ENCODE measurements at places on chromosomes 7 and 10. TPM values are rescaled to one million over a fixed set of nuclear protein-coding genes. Genes with fewer than 3 reads are reported as not detected.
A peak's percentile ranks its signal among the peaks of the same experiment; 100 is the strongest.

AZGP1 gene
- polyA plus RNA-seq: 47.6 TPM

- DNase-seq: no peak
Observed at GRCh38 chr10:122445469-122445868, 9.0 kb upstream of the ARMS2 start.

DNA sequence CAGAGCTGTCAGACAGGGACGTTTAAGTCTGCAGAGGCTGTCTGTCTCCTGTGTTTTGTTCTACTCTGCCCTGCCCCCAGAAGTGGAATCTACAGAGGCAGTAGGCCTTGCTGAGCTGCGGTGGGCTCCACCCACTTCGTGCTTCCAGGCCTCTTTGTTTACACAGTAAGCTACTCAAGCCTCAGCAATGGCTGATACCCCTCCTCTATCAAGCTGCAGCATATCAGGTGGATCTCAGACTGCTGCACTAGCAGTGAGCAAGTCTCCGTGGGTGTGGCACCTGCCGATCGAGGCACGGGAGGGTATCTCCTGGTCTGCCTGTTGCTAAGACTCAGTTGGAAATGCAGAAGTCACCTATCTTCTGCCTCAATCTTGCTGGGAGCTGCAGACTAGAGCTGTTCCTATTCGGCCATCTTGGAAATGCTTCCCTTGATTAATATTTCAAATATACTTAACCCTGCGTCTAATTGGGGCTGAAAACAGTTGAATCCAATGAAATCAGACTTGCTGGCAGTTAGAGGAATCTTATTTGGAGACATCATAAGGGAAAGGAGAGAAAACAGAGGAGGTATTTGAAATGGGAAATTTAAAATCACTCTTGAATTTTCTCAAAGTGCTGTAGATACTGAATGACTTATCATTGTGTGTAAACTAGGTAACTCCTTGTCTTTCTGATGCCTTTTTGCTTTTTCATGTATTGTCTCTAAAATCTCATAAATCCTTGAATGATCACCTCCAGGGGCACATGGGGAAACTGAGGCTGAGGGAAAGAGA, 13.8 kb upstream of the CYP3A5 start:
- no peak for DNase-seq

RBP3 gene
- 0.07 TPM for polyA plus RNA-seq

- no peak for DNase-seq
Observed at GRCh38 chr10:84683550-84683949, 355.2 kb downstream of the CCSER2 start.

DNA sequence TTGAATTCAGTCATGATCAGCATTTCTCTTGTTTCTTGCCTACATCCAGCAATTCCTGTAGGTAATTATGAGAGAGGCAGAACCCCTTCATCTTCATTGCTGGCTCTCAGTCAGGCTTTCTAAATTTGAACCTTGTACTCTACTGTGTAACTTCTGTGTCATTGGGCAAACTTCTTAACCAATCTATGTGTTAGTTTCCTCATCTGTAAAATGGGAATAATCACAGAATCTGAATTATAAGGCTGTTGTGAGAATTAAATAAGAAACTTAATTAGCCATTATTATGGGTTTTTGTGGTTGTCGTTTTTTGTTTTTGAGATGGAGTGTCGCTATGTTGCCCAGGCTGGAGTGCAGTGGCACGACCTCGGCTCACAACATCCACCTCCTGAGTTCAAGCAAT, 11.5 kb upstream of the GALNT11 start:
- DNase-seq: no peak

DNA sequence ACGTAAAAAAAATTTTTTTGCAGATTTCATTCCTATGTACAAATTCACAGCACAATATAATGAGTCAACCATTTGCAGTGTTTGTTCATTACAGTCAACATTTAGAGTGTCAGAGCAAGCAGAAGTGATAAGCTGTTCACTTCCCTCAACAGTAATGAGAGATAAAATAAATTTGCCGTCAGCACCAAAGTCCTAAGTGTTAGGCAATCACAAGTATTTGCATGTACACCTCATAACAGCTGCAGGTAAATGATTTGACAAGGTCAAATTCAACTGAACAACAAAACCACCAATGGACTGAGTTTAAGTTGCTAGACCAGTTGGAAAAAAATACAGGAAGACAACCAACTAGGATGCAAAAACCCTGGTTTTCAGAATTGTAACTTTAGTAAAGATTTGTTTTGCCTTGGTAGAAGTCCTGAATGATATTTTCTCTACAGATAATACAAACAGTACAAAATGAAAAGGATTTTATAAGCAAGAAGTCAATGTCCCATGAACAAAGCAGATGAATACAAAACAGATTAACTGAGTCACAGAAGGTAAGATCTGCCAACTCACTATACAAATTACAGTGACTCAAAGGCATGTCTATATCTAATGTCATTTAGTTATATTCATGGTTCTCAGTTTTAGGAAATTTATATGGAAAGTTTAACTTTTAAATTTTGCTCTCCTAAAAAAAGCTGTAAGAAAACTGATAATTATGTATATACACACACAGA, 10.4 kb downstream of the RAPGEF5 start:
- DNase-seq: no peak

EFCAB10 gene
- polyA plus RNA-seq: 2.6 TPM

RAPGEF5 gene
- polyA plus RNA-seq: 39.4 TPM

GRCh38 chr7:133201470-133201869, 51.4 kb upstream of the EXOC4 start:
- no peak for DNase-seq

NUTM2E gene
- not detected for polyA plus RNA-seq

DNA sequence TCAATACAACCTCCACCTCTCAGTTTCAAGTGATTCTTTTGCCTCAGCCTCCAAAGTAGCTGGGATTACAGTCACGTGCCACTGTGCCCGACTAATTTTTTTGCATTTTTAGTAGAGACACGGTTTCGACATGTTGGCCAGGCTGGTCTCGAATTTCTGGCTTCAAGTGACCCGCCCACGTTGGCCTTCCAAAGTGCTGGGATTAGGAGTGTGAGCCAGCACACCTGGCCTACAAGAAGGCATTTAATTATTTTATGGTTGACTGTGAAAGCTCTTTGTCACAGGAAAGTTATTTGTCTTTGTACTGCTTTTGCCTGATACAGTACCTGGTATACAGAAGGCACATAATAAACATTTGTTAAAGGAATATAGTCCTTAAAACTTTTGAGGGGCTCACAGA, 12.9 kb downstream of the MYOZ1 start:
- DNase-seq: no peak

MKI67 gene
- 49.9 TPM for polyA plus RNA-seq

C10orf62 gene
- polyA plus RNA-seq: 0.47 TPM

- no peak for DNase-seq
Observed at GRCh38 chr10:69176823-69177222, 3.2 kb upstream of the SUPV3L1 start.

CLDN12 gene
- 54.2 TPM for polyA plus RNA-seq

- no peak for DNase-seq
Observed at GRCh38 chr7:73991522-73992100, 36.4 kb upstream of the ELN start.

ADAP1 gene
- 14.6 TPM for polyA plus RNA-seq

GRCh38 chr7:23712368-23713284, 2.6 kb downstream of the STK31 start:
- peak; percentile 29 for DNase-seq

DNA sequence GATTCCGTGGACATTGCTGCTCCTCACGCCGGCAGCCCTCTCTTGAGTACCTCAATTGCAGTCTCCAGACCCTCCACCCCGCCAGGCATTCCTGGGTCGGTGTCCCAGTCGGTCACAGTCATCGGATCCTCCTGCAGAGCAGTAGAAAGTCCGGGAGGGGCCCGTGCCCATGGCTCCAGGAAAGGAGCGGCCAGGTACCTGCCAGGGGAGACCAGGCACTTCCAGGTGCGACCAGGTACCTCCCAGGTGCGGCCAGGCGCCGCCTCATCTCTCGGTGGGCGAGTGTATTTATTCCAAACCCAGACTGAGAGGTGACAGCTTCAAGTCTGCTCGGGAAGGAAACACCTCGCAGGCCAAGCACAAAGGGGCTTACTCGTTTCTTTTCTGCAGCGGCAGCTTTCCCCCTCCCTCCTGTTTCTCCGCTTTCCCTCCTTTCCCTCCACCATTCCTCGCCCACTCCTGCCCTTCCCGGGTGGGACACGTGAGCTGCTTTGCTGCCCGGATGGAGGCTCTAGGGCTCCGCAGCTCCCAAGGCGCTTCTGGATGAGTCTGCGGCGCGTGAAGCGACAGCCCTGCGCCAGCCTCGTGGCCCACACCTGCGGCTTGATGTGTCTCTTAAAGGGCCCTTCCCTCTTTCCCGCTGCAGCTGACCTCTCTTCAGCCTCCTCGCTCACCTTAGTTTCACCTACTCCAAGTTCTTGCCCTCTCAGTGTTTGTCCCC, 39.4 kb upstream of the AGK start:
- DNase-seq: no peak

CALCR gene
- 1.5 TPM for polyA plus RNA-seq

DNA sequence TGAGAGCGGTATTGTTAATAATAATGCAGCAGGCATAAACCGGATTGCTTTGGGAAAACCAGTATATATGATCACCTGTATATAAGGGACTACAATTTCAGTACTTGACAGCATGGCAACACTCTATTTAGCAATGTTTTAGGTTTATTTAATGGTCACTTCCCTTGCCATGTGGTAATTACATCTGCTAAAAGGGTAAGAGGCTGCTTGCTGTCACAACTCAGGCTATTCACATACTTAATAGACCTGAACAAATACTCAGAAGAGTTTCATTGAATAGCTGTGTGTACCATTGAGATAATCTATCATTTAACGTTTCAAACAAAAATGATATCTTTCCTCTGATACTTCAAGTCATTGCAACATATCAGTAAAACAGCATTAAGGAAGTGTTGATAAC, 90.1 kb downstream of the PCDH15 start:
- DNase-seq: no peak

GRCh38 chr10:95208702-95209391, 14.8 kb downstream of the ACSM6 start:
- no peak for DNase-seq

TMEM178B gene
- 0.40 TPM for polyA plus RNA-seq

ATOH7 gene
- polyA plus RNA-seq: 0.99 TPM

- no peak for DNase-seq
Observed at GRCh38 chr7:7808156-7808555, 89.7 kb upstream of the RPA3 start.

GRCh38 chr10:93245147-93245546, 171.5 kb downstream of the CYP26A1 start:
- no peak for DNase-seq

DAGLB gene
- 13.5 TPM for polyA plus RNA-seq

GRCh38 chr10:73871295-73872189, 2.8 kb downstream of the CAMK2G start:
- DNase-seq: no peak

DNA sequence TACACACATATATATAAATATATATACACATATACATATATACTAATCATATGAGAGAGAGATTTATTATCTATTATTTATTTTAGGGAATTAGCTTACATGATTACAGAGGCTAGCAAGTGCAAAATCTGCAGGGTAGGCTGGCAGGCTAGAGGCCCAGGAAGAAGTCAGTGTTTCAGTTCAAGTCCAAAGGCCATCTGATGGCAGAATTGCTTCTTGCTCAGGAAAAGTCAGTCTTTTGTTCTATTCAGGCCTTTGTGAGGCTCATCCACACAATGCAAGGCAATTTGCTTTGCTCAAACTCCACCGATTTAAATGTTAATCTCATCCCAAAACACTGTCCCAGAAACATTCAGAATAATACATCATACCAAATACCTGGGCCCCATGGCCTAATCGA, 2.6 kb upstream of the C10orf120 start:
- DNase-seq: no peak

All from right renal pelvis (tissue), 4 donors.